ENCODE measurements at places on chromosomes 12 and 14.
A peak's percentile ranks its signal among the peaks of the same experiment; 100 is the strongest.

GRCh38 chr12:128316973-128317526 is 50.1 kb downstream of the TMEM132C start:
- no peak for DNase-seq

DNA sequence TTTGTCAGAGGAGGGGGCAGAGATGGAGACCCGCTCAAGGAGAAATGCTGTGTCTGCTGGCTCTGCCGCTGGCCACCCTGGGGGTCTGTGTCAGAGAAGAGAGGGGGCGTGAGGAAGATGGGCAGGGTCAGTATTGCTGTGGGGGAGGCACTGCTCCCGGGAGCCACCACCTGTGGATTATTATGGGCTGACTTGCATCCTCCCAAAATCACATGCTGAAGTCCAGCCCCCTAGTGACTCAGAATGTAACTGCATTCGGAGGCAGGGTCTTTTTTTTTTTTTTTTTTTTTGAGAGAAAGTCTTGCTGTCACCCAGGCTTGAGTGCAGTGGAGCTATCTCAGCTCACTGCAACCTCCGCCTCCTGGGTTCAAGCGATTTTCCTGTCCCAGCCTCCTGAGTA is 12.3 kb downstream of the ABCD4 start:
- no peak for DNase-seq

DNA sequence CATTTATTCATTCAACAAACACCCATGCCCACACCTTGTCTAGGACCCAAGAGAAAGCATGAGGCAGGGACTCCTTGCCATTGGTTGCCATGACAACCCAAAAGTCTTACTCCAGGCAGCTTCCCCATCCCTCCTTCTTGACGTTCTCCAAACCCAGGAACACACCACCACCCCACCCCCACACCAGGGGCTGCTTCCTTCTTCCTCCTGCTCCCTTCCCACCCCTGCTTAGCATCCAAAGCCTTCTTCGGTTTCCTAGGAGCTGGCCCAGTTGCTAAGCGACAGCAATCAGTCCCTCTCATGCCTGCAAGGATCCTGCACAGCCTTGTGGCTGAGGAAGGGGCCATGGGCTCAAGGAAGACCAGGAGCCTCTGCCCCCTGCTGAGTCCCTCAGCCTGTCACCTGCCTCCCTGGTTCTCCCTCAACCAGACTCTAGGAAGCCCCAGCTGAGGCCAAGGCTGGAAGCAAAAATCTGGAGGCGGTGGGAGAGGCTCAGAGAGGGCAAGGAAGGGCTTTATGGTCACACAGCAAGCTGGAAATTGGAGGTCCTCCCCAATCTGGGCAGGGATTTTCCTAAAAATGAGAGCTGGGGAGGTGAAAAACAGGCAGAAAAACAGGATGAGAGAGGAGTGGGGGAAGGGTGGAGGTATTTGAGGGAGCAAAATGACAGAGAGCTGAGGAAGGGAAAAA is 15.4 kb downstream of the RASAL1 start:
- DNase-seq = no peak

- no peak for DNase-seq
Measured at GRCh38 chr12:124191966-124192365, 102.9 kb upstream of the RFLNA start.

GRCh38 chr12:121107681-121108080 is 25.0 kb upstream of the P2RX7 start:
- no peak for DNase-seq

DNA sequence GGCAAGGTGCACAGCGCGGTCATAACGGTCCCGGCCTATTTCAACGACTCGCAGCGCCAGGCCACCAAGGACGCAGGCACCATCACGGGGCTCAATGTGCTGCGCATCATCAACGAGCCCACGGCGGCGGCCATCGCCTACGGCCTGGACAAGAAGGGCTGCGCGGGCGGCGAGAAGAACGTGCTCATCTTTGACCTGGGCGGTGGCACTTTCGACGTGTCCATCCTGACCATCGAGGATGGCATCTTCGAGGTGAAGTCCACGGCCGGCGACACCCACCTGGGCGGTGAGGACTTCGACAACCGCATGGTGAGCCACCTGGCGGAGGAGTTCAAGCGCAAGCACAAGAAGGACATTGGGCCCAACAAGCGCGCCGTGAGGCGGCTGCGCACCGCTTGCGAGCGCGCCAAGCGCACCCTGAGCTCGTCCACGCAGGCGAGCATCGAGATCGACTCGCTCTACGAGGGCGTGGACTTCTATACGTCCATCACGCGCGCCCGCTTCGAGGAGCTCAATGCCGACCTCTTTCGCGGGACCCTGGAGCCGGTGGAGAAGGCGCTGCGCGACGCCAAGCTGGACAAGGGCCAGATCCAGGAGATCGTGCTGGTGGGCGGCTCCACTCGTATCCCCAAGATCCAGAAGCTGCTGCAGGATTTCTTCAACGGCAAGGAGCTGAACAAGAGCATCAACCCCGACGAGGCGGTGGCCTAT is 875 bp downstream of the HSPA2 start:
- DNase-seq = peak; percentile 4

- no peak for DNase-seq
Measured at GRCh38 chr12:22626406-22626805, 1.4 kb downstream of the ETNK1 start.

DNA sequence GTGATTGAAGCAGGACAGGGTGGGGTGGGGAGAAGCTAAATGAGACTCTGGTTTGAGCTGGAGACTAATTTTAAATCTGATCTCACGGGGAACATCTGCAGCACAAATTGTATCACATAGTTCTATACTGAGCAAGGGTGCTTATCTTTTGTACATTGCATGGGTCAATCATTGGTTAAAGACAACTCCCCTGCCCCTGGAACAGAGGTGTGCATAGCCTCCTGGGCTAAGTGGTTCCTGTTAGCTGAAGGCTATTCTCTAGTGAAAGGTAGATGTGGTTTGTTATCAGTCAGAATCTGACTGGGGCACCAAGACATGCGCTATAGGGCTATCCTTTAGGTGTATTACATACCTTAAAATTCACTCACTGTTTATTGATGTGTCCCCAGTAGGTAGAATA is 103.9 kb upstream of the KITLG start:
- DNase-seq = no peak

GRCh38 chr12:7994731-7995205 is 37.7 kb upstream of the FOXJ2 start:
- no peak for DNase-seq

DNA sequence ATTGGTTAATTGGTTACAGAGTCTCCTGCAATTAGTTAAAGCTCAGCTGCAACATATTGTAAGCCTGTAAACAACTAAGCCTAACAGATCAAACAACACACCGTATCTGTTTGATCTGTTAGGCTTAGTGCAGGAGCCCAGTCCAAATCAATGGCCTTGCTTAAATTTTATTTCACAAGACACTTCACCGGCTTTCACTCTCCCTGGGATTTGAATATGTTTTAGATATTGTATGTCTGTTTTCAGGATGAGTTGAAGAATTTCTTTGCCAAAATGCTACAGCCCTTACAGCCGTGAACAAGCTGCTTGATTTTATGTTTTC is 5.5 kb upstream of the RNASE1 start:
- no peak for DNase-seq

GRCh38 chr14:69481815-69482568 is 2.5 kb upstream of the PLEKHD1 start:
- no peak for DNase-seq

DNA sequence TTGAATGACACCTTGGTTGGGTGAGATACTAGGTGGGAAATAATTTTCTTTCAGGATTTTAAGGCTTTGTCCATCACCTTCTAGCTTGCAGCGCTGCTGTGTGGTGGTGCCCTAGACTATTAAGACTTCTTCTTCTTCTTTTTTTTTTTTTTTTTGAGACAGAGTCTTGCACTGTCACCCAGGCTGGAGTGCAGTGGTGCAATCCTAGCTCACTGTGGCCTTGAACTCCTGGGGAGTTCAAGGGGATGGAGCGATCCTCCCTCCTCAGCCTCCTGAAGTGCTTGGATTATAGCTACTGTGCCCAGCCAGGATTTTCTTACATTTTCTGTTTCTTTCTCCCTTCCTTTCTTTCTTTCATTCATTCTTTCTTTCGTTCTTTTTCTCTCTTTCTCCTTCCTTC is 10.3 kb upstream of the MTA1 start:
- DNase-seq = no peak

GRCh38 chr12:126952096-126953007 is 1314.6 kb upstream of the TMEM132C start:
- DNase-seq = no peak

- peak; percentile 31 for DNase-seq
Measured at GRCh38 chr12:70366581-70367257, 629 bp downstream of the KCNMB4 start.

DNA sequence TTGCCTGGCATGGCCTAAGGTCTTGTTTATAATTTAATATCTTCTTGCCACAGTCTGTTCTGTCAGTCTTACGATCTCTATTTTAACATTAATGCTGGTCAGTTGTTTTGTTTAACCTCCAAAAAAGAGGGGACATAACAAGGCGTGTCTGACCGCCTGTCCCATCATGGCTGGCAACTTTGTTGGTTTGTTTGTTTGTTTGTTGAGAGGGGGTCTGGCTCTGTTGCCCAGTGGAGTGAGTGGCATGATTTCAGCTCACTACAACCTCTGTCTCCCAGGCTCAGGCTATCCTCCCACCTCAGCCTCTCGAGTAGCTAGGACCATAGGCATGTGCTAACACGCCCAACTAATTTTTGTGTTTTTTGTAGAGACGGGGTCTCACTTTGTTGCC is 36.1 kb upstream of the ITPR2 start:
- no peak for DNase-seq

DNA sequence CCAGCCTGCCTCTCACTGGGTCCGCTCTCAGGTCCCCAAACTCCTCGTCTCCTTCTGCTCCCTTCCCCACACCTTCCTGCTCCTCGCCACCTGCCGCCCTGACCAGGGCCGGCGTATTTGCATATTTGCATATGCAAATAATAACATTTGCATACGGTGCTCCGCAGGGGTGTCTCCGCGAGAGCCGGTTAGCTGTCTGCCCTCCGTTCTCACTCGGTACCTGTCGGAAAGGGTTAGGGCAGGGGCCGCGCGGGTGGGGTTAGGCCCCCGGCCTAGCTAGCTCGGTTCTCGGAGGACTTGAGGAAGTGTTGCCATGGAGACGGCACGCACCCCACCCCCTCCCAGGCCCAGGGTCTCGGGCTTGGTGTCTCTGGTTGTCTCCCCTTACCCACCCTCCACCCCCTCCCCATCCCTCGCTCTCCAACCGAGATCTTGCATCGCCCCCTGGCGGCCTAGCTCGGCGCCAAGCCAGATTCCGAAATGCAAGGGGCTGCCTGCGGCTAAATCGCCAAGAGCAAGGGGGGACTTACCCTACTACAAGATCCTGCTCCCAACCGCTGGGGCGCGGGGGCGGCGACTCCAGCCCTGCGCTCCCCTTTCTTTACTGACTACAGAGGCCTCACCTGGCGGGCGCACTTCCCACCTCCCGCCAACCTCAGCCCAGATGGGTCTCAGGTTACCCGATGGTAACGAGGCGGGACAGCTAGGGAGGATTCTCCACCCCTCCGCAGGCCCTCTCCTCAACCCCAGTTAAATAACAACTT is 8.1 kb downstream of the STAC3 start:
- DNase-seq = peak; percentile 74

GRCh38 chr12:66978802-66979201 is 290.4 kb upstream of the CAND1 start:
- no peak for DNase-seq

DNA sequence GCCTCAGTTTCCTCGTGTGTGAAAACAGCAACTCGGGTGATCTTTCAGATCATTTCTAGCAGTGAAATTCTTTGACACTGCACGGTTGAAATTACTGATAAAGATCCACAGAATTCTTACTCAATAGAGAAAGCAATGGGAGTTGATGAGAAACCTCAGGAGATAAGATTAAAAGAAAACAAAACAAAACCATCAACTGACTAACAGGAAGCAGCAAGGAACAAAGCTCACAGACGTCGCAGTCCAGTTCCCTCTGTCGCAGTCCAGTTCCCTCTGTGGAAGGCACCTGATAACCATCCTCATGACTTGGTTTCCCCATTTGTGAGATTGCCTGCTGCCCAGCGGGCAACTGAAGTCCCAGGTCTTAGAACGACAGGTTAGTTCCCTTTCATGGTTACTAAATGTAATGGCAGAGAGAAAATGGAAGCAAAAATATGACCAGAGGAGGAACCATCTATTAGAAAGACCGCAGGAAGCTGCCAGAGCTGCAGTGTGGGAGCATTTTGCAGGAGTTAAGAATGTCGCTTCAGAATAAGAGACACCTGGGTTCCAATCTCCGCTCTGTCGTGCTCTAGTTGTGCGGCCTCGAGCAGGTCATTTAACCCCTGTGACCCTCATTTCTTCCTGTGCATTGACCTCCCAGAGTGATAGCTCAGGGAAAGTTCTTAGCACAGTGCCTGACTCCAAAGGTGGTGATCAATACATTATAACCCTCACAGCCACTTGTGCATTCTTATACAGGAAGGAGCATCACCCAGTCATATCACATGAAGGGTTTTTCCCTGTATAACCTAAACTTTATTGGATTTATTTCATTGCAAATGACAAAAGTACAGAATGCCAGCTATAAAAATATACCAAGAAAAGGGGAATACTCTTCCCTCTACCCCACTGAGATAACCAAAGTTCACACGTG is 5.1 kb upstream of the MED13L start:
- DNase-seq = no peak

DNA sequence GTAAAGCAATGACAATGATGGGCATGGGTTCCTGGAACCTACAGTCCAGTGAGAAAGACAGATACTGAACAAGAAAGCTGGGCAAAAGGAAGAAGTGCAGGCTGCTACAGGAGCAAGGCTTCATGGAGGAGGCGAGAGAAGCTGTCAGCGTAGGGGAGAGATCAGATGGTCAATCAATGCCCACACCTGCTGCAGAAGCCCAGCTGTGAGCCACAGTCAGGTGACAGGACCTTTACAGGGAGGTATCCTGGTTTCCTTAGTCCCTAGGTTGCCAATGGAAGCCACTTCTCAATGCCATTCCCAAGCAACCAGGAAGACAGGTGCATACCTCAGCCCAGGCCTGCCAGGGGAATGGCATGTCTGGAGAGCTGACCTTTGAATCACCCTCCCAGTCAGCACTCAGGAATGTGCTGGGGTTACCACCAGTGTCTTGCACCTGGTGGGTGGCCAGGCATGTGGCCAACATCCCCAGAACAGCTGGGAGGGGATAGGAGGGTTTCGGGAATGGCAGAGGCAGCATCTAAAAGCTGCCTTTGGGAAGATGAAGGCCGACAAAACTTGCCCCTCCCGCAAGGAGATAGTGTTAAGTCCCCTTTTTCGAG is 170.3 kb downstream of the TTC7B start:
- no peak for DNase-seq

DNA sequence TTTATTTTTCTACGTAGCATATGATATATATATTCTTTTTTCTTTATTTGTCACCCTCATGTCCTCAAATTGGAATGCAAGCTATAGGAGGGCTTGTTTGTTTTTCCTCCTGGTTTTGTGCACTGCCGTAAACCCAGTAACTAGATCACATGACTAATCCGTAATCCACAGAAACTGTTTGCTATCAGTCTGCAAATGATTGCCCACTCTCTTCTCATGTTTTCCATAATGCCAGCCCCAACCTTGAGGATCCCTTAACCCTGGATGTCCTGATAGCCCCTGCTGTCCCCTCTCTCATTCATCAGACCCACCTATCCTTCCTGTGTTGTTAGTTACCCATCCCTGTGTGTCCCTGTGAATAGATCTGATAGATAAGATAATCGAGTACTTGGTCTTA is 94.0 kb downstream of the TSPAN9 start:
- no peak for DNase-seq

- DNase-seq = no peak
Measured at GRCh38 chr14:104117341-104118005, 20.9 kb upstream of the KIF26A start.

GRCh38 chr12:64181430-64182291 is 40.4 kb downstream of the KICS2 start:
- no peak for DNase-seq

Data from stimulated activated CD4-positive, alpha-beta T cell treated with anti-CD3 and anti-CD28 coated beads, Interleukin-4, amount 100 ng/mL, for 48 hours (primary cell).